ENCODE measurements at places on chromosomes 7 and 10.
A peak's percentile ranks its signal among the peaks of the same experiment; 100 is the strongest.

DNA sequence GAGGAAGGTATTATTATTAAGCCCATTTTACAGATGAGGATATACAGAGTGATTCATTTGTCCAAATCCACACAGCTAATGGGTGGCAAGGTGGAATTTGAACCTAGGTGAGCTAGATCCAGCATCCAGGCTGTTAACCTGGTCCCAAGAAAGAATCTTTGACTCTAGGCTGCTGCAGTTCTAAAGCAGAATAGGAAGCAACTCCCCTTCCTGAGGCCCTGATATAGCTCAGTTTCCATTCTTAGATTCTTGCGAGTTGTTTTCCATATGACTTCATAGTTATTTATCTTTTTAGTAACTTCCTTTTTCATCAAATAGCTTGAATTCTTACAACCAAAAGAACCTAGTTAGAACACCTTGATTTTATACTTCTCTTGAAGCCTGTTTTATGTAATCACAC lies 24.1 kb upstream of the ZC3HAV1L start:
- no peak for DNase-seq

GRCh38 chr7:17912536-17913235 lies 27.6 kb downstream of the SNX13 start:
- DNase-seq = no peak

DNA sequence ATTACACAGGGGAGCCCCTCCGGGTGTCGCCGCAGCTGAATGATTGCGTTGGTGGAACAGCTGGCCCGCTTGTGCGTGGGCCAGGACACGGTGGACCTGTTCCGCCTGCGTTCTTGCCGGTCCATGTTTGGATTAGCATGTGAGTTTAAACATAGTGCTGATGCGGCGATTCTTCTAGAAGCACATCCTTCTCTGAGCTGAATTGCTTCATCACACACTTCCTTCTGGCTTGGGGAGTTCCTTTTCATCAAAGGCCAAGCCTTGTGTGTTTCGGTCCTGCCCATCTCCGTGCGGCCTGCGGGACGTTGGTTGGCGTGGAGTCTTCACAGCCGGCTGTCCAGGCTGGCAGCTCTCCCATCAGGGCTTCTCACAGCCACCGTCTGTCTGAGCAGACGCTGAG lies 45.5 kb upstream of the SLC29A4 start:
- DNase-seq = no peak

GRCh38 chr7:131835141-131835540 lies 278.7 kb upstream of the PODXL start:
- no peak for DNase-seq

GRCh38 chr7:98352621-98353020 lies 48.3 kb downstream of the BAIAP2L1 start:
- DNase-seq = no peak

DNA sequence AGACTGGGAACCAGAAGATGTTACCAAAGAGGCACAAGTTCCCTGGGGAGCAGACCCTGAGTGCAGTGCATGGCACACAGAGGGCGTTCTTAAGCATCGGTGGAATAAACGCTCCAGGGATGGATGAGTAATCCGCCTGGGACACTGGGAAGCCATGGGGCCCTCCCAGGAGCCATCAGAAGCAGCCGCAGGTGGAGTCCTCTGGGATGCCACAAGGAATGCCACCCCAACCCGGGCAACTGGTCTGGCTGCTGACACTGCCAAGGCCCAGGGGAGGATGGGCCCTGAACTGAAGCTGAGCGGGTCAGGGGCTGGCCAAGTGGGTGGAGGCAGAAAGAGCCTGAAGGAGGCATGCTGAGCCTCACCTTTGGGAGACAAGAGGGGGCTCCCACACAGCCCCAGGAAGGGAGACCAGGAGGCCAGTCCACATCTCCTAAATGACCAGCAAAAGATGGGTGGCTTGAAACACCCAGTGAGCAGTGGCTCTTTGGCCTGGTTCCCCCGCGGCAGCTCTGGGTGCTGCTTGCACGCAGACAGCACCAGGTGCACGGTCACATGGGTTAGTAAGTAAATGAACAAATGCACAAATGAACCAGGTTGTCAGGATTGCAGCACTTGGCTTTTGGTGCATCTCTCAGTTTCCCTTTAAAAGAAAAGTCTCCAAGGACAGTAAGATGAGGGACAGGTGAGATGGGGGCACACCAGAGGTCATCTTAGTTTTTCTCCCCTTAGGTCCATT lies 141.3 kb upstream of the ZMIZ1 start:
- DNase-seq = peak; percentile 34

DNA sequence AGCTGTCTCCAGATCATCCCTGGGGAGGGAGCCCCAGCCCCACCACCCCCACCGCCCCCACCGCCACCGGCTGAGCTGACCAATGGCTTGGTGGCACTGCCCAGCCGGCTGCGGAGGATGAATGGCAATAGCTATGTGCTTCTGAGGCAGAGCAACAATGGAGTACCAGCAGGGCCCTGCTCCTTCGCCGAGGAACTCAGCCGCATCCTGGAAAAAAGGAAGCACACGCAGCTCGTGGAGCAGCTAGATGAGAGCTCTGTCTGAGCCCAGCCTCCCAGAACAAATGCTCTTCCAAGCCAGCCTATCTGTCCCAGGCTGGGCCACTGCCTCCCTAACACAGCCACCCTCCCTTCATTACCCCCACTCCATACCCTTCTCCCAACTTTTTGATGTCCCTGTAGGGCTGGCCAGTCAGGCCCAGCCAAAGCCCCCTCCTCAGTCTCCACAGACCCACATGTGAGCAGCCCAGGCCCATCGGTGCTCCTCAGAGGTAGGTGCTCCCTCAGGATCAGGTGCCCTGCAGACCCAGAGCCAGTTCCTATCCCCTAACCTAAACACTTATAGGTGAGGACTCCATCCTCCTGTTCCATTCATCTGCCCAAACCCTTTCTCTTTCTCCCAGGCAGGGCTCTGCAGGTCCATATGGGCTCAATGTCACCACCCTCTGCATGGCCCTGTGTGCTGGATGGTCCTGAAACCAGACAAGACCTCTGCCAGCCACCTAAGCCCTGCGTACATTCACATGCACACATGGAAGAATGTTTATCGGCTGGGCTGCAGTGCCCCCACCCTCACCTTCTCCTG lies 3.2 kb downstream of the MRPL43 start:
- no peak for DNase-seq

DNA sequence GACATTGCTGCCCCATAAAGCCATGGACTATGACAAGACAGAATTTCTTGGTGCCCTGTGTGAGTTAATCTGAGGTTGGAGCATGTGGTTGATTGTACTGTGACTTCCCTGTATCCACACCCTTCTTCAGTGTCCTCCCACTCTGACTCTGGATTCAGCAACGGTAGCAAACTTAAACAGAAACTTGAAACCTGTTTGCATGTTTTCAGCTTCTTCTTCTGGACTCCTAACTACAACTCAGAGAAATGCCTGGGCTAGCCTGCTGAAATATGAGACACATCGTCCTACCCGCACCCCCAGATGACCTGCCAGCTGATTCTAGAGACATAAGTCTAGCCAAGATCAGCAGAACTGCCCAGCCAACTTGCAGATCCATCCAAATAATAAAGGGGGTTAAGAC lies 78.4 kb downstream of the IPMK start:
- peak; percentile 4 for DNase-seq

DNA sequence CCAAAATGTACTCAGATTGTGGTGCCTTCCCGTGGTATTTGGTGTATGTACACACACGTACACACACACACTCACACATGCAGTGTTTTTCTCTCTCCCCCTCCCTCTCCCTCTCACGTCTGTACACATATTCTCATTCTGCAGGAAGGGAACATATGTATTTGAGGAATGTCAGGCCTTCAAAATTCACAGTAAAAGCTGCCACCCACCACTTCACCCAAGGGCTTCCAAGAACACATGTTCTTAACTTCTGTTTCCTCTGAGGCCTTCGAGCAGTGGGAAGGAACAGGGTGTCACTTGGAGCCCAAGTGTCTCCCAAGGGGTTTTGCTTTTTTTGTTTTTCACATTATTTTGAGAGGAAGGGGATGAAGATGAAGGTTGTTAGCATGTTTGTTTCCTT lies 198.9 kb downstream of the TCF7L2 start:
- DNase-seq = no peak

- no peak for DNase-seq
Observed at GRCh38 chr7:132352800-132353199, 223.5 kb downstream of the PLXNA4 start.

DNA sequence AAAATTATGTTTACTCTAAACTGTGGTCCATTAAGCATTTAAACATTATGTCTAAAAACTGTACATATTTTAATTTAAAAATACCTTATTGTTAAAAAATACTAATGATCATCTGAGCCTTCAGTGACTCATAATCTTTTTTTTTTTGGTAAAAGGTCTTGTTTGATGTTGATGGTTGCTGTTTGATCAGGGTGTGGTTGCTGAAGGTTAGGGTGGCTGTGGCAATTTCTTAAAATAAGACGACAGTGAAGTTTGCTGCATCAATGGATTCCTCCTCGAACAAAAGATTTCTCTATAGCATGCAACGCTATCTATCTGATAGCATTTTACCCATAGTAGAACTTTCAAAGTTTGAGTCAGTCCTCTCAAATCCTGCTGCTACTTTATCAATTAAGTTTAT lies 180.0 kb upstream of the AHR start:
- DNase-seq = no peak

DNA sequence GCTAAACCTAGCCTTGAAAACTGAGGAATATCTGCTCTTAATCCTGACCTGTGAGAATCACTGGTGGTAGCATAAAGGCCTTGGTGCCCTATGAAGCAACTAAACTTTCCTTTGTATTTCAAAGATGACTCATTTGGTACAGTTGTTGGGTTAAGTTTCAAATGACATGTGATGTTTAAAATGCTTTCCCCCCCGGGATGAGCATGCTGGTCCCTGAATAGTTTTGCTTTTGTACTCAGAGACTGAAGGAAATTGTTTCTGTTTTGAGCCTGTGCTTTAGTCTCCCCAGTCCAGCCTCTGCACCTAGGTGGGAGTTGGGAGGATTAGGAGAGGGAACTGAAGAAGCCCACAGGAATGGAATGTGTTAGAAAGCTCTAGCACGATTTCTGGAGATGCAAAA lies 258.9 kb upstream of the NPY start:
- no peak for DNase-seq

DNA sequence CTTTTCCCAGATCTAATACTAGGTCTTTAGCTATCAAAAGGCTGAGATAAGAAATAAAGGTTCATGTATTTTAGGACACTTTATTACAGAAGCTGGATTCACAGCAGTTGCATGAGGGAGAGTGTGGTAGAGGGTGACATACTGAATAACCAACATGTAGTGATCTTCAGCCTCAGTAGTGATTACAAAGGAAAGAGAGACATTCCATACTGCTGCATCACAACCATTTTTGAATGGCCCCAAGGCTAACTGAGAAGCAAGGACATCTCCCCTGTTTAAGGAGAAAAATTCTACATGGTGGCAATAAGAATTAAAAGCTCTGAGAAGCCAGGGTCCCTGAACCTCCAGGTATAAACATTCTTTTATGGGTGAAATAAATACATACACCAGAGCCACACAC lies 35.3 kb downstream of the COG5 start:
- no peak for DNase-seq

DNA sequence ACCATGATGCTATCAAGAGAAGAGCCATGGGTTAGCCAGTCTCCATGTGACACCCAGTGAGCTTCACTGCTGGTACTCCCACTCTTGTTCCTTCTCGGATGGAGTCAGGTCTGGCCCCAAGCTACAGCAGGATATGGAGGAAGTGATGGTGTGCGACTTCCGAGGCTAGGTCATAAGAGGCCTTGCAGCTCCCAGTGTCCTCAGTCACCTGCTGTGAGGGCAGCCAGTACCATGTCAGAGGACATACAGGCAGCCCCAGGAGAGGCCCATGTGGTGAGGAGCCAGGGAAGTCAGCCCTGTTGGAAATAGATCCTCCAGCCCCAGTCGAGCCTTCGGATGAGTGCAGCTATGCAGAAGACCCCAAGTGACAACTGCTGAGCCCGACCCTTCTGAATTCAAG lies 237.0 kb downstream of the EBF3 start:
- DNase-seq = no peak
